Regular cardiac myocyte (primary cell): ENCODE measurements at places on chromosomes 13 and 19. TPM values are rescaled to one million over a fixed set of nuclear protein-coding genes. Genes with fewer than 3 reads are reported as not detected.

MICU2 gene
- 61.0 and 71.3 TPM in 2 replicates for total RNA-seq

CEACAM16 gene
- total RNA-seq: under 0.01 TPM in 1 of 2 replicates, not detected in the other

P2RY11 gene
- 2.3 and 3.8 TPM in 2 replicates for total RNA-seq

ACTL9 gene
- not detected in 2 replicates for total RNA-seq

IPO5 gene
- 250 and 314 TPM in 2 replicates for total RNA-seq

DNAJC3 gene
- total RNA-seq: 86.8 and 105 TPM in 2 replicates

FUT6 gene
- total RNA-seq: not detected in 2 replicates

ZNF99 gene
- under 0.01 TPM in 1 of 2 replicates, not detected in the other for total RNA-seq

CKM gene
- total RNA-seq: under 0.01 TPM in 1 of 2 replicates, not detected in the other

SLC10A2 gene
- not detected in 2 replicates for total RNA-seq

NFKBIB gene
- total RNA-seq: 9.9 and 15.7 TPM in 2 replicates

SOX1 gene
- total RNA-seq: not detected in 2 replicates

FFAR3 gene
- not detected in 2 replicates for total RNA-seq

ATXN8OS gene
- not detected in 2 replicates for total RNA-seq

FFAR1 gene
- total RNA-seq: not detected in 2 replicates

CD37 gene
- 0.28 TPM in 1 of 2 replicates, not detected in the other for total RNA-seq

ENOX1 gene
- 2.1 and 10.1 TPM in 2 replicates for total RNA-seq

TNFSF13B gene
- 2.3 and 6.2 TPM in 2 replicates for total RNA-seq

HSPBP1 gene
- total RNA-seq: 18.9 and 40.6 TPM in 2 replicates

PPM1N gene
- 0.96 and 2.3 TPM in 2 replicates for total RNA-seq

MATK gene
- total RNA-seq: under 0.01 TPM in 1 of 2 replicates, not detected in the other

GJB2 gene
- total RNA-seq: under 0.01 TPM in 2 replicates

CLEC4G gene
- total RNA-seq: not detected in 2 replicates

PROZ gene
- not detected in 2 replicates for total RNA-seq

SHD gene
- not detected in 2 replicates for total RNA-seq

THSD8 gene
- not detected in 2 replicates for total RNA-seq

KLK14 gene
- total RNA-seq: not detected in 2 replicates

RNU6-9 gene
- total RNA-seq: not detected in 2 replicates

ZNF578 gene
- total RNA-seq: 3.5 and 6.2 TPM in 2 replicates

CYP4F11 gene
- under 0.01 TPM in 1 of 2 replicates, not detected in the other for total RNA-seq

KIR3DL2 gene
- total RNA-seq: not detected in 2 replicates

CASP14 gene
- total RNA-seq: not detected in 2 replicates

RBM26 gene
- total RNA-seq: 18.9 and 21.9 TPM in 2 replicates

METTL21C gene
- total RNA-seq: under 0.01 TPM in 1 of 2 replicates, not detected in the other

RASIP1 gene
- 0.58 and 0.85 TPM in 2 replicates for total RNA-seq

GJB6 gene
- not detected in 2 replicates for total RNA-seq

ICAM1 gene
- 5.2 and 23.1 TPM in 2 replicates for total RNA-seq

RASGRP4 gene
- total RNA-seq: not detected in 2 replicates

FPR2 gene
- total RNA-seq: under 0.01 and 0.19 TPM in 2 replicates

SIGLEC14 gene
- not detected in 2 replicates for total RNA-seq

IL27RA gene
- 1.5 and 2.8 TPM in 2 replicates for total RNA-seq

LRCH1 gene
- 6.2 and 8.6 TPM in 2 replicates for total RNA-seq

PRRG2 gene
- 0.19 and 1.1 TPM in 2 replicates for total RNA-seq

TEX101 gene
- total RNA-seq: not detected in 2 replicates

KCTD4 gene
- 0.28 and 0.38 TPM in 2 replicates for total RNA-seq

PDE4C gene
- 4.2 and 28.8 TPM in 2 replicates for total RNA-seq

NDUFA7 gene
- 14.7 and 16.9 TPM in 2 replicates for total RNA-seq

THAP8 gene
- 3.3 and 4.5 TPM in 2 replicates for total RNA-seq

ADGRE3 gene
- not detected in 2 replicates for total RNA-seq

ZNF793 gene
- total RNA-seq: 0.58 and 3.4 TPM in 2 replicates

ZNF471 gene
- total RNA-seq: 2.1 and 4.8 TPM in 2 replicates

ZNF628 gene
- 1.4 and 1.5 TPM in 2 replicates for total RNA-seq

EMP3 gene
- total RNA-seq: 114 and 165 TPM in 2 replicates
